Bronchus fibroblast of lung (primary cell): ENCODE measurements at places on chromosomes 12 and 14. TPM values are rescaled to one million over a fixed set of nuclear protein-coding genes. Genes with fewer than 3 reads are reported as not detected.

Gene KRT6B
- not detected in 2 replicates for total RNA-seq

Gene IFT43
- total RNA-seq, result 42.4 and 44.6 TPM in 2 replicates

Gene DNAL1
- 3.0 and 6.1 TPM in 2 replicates for total RNA-seq

Gene LHX5
- total RNA-seq, result not detected in 2 replicates

Gene KRT78
- total RNA-seq, result not detected in 2 replicates

Gene SDSL
- total RNA-seq, result 5.9 and 12.3 TPM in 2 replicates

Gene CISTR
- not detected in 2 replicates for total RNA-seq
